Aortic smooth muscle cell (primary cell): ENCODE measurements at places on chromosomes 16 and 17. TPM values are rescaled to one million over a fixed set of nuclear protein-coding genes. Genes with fewer than 3 reads are reported as not detected.

The KRT33B gene
- total RNA-seq = not detected in 2 replicates

The STH gene
- total RNA-seq = not detected in 2 replicates

The TPPP3 gene
- total RNA-seq = 0.50 and 0.66 TPM in 2 replicates

The ADAD2 gene
- not detected in 2 replicates for total RNA-seq
